Aorta (tissue), 5 donors: ENCODE measurements at places on chromosomes 1 and 21.

DNA sequence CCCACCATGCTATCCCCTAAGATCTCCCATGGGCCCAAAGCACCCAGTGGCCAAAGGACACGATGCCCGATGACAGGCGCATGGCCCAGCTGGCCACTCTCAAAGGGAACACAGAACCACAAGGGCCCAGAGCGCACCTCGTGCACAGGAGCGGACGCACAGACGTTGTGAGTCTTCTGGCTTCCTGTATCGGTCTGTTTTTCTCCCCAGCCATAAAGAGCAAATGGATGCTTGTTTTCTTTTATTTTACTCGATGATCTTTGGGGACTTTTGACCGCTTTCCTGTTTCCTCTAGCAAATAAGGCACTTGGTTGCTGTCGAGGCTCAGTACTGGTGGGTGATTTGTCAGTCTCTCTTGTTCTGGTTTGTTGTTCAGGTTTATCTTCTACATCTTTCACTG is 16.2 kb downstream of the CCSAP start:
- DNase-seq, result no peak
- H3K36me3 ChIP-seq, result no peaks in the 10 kb centered on the region
- no peaks in the 10 kb centered on the region for H3K4me1 ChIP-seq
- no peaks in the 10 kb centered on the region for H3K27me3 ChIP-seq
- no peak overlapping the region for H3K4me3 ChIP-seq
- H3K27ac ChIP-seq, result no peak overlapping the region

DNA sequence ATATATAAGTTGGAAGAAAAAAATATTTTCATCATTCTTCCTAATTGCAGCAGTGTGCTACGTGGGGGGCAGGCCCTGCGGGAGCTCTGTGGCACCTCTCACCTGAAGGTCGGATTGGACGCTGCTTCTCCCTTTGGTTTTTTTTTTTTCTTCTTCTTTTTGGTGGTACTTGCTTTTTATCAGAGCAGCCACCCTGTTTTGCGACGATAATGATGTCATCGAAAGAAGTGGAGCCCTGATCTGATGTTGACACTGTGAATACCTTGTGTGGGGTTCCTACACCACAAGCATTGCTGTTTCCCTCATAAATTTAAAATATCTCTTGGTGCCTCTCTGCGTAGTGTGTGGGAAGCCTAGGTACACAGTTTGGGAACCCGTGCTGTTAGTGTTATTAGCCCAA is 5.5 kb downstream of the TRAPPC10 start:
- no peaks in the 10 kb centered on the region for H3K36me3 ChIP-seq
- no peak overlapping the region for H3K4me3 ChIP-seq
- no peak overlapping the region for H3K27ac ChIP-seq
- peaks cover 2% of the 10 kb centered on the region for H3K4me1 ChIP-seq
- H3K27me3 ChIP-seq, result no peaks in the 10 kb centered on the region

DNA sequence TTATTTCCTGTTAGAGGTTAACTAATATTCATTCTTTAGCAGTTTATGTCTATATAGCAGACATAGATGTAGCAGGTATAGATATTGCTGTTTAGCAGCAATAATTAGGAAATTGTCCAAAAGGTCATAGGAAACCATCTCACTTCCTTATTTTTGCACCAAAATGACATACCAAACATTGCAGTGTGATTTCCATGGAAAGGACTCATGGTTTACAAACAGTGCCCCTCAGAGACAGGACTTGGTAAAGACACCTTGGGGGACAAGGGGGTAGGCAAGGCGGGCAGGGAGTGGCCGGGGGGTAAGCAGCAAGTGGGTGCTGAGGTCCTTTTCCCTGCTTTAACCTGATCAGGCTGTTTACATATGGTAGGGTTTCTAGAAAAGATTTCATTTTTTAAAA is 30.5 kb downstream of the BATF3 start:
- no peaks in the 10 kb centered on the region for H3K4me1 ChIP-seq
- no peak overlapping the region for H3K27ac ChIP-seq
- H3K36me3 ChIP-seq, result no peaks in the 10 kb centered on the region
- no peaks in the 10 kb centered on the region for H3K27me3 ChIP-seq
- no peak overlapping the region for H3K4me3 ChIP-seq

GRCh38 chr1:40750451-40750908 is 33.1 kb upstream of the KCNQ4 start:
- H3K36me3 ChIP-seq, result peaks cover 8% of the 10 kb centered on the region
- no peaks in the 10 kb centered on the region for H3K4me1 ChIP-seq
- H3K27ac ChIP-seq, result no peak overlapping the region
- DNase-seq, result no peak
- no peaks in the 10 kb centered on the region for H3K27me3 ChIP-seq

DNA sequence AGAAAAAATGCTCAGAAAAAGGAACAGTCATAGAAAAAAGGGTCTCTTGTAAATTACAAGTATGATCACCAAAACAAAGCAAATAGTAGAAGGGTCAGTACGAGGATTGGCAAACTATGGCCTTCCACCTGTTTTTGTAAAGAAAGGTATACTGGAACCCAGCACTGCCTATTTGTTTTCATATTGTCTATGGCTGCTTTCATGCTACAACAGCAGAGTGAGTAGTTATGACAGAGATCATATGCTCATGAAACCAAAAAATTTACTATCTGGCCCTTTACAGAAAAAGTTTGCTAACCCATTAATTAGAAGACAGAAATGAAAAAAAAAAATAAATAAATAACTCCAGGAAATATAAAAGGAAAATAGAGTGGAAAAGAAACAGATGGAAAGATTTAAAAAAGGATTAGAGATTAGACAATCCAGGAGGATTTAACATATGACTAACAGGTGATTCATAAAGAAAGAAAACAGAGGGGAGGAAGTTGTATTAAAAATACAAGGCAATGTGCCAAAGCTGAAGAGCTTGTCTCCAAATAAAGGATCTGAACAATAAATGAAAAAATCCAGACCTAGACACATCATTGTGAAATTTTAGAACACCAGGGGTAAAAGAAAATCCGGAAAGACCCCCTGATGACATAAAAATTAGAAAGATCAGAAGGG is 108.5 kb upstream of the SERTAD4 start:
- no peaks in the 10 kb centered on the region for H3K27me3 ChIP-seq
- no peak overlapping the region for H3K27ac ChIP-seq

DNA sequence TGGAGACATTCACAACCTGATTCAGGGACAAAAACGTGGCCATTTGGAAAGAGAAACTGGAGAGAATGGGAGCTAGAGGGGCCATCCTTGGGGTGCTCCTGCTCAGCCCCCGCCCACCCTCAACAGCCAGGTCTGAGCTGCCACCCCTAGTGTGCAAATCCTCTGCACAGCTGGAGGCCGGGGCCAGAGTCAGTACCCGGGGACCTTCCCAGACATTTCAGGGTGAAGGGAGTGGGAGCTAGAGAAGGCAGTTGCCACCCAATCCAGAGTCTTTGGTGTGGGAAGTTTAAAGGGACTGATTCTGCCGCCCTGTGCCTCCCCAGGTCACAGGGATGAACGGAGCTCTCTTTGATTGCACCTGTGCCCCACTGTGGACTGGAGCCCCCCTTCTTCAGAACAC is 397.4 kb downstream of the MATN1 start:
- no peaks in the 10 kb centered on the region for H3K27me3 ChIP-seq
- H3K36me3 ChIP-seq, result no peaks in the 10 kb centered on the region
- no peak for DNase-seq
- no peak overlapping the region for H3K27ac ChIP-seq
- no peak overlapping the region for H3K4me3 ChIP-seq

GRCh38 chr21:14762327-14762726 is 216.2 kb upstream of the SAMSN1 start:
- H3K4me3 ChIP-seq, result no peak overlapping the region
- H3K27ac ChIP-seq, result no peak overlapping the region
- H3K27me3 ChIP-seq, result no peaks in the 10 kb centered on the region
- H3K4me1 ChIP-seq, result no peaks in the 10 kb centered on the region
- DNase-seq, result no peak

DNA sequence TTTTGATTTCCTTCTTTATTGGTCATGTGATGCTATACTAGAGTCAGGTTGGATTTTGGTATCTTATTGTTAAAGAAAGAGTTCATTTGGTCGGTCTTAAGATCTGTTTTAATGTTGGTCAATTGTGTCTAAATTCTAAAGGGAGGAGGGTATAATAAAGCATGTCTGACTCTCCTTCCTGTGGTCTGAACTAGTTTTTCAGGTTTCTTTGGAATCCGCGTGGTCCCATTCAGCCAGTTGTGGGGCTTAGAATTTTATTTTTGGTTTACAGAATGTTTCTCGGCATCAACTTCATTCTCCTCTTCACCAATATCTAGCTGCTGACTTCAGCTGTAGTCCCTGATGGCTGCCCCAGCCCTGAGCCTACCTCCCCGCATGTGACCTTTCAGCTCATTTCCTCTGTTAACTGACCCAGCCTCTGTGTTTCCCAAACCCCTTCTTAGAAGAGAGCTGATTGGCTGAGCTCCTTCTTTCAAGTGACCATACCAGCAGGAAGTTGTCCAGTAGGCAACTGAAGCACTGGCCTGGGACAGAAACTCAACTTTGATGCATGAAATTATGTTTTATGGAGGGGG is 8.7 kb upstream of the MYOC start:
- no peak for DNase-seq
- no peak overlapping the region for H3K27ac ChIP-seq
- H3K4me3 ChIP-seq, result no peak overlapping the region
- no peaks in the 10 kb centered on the region for H3K27me3 ChIP-seq

- no peak for DNase-seq
- no peak overlapping the region for H3K27ac ChIP-seq
- no peak overlapping the region for H3K4me3 ChIP-seq
- H3K4me1 ChIP-seq, result peaks cover 3% of the 10 kb centered on the region
Measured at GRCh38 chr1:150106341-150106740, 38.8 kb downstream of the VPS45 start.

DNA sequence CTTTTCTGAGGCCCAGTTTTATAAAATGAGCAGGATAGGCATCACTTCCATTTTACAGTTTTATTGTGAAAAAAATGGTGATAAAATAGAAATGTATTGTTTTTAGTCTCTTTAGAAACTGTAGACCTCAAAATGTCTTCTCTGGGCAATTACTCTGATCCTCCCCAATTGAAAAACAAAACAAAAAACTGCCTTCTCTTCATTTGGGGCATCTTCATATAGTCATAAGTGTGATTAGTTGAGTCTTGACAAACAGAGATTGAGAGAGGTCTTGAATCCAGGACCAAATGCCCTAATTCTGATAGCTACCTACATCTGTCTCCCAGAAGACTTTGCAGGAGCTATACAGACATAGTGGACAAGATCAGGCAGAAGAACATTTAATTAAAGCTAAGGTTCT is 62.9 kb downstream of the LRRC8C start:
- DNase-seq, result no peak
- H3K4me3 ChIP-seq, result no peak overlapping the region
- no peaks in the 10 kb centered on the region for H3K36me3 ChIP-seq
- H3K27me3 ChIP-seq, result no peaks in the 10 kb centered on the region
- H3K27ac ChIP-seq, result no peak overlapping the region

GRCh38 chr1:26285366-26286063 is 5.6 kb downstream of the SH3BGRL3 start:
- no peaks in the 10 kb centered on the region for H3K36me3 ChIP-seq
- DNase-seq, result no peak
- no peak overlapping the region for H3K4me3 ChIP-seq
- no peak overlapping the region for H3K27ac ChIP-seq

GRCh38 chr21:32087447-32087846 is 191.4 kb downstream of the MIS18A start:
- no peaks in the 10 kb centered on the region for H3K27me3 ChIP-seq
- H3K27ac ChIP-seq, result no peak overlapping the region
- H3K4me3 ChIP-seq, result no peak overlapping the region
- no peaks in the 10 kb centered on the region for H3K4me1 ChIP-seq
- no peak for DNase-seq

DNA sequence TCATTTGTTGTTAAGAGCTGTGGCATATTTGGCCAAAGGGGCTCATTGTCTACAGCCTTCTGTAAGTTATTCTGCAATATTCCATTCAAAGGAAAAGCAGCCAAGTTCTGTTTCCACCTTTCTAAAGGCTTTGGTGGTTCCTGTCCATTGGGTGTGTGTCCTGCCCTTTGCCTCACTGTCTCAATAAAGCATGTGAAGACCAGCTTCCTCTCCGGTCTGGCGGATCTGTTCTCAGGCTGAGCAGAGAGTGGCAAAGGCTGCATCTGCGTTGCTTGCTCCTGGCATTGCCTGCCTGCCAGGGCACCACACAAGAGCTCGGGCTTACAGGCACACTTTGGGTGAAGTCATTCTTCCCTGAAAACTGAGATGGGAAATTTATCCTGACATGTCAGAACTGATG is 34.9 kb downstream of the ST6GALNAC3 start:
- no peaks in the 10 kb centered on the region for H3K36me3 ChIP-seq
- H3K27ac ChIP-seq, result no peak overlapping the region
- no peaks in the 10 kb centered on the region for H3K4me1 ChIP-seq
- no peak overlapping the region for H3K4me3 ChIP-seq

DNA sequence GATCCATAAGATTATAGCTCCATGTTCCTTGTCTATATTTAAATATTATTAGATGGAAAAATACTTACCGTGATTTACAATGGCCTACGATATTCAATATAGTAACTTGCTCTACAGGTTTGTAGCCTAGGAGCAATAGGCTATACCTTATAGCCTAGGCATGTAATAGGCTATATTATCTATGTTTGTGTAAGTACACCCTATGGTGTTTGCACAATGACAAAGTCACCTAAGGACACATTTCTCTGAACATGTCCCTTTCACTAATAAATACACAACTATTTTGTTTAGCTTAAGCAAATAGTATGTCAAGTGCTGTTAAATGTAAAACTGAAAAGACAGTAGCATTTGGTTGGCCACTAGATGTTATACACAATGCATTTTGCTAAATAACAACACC is 248.9 kb upstream of the ADGRL4 start:
- H3K4me1 ChIP-seq, result no peaks in the 10 kb centered on the region
- no peak overlapping the region for H3K27ac ChIP-seq
- no peak for DNase-seq

GRCh38 chr1:9902060-9902452 is 8.0 kb downstream of the CTNNBIP1 start:
- no peak overlapping the region for H3K27ac ChIP-seq
- no peak for DNase-seq
- H3K4me3 ChIP-seq, result no peak overlapping the region
- no peaks in the 10 kb centered on the region for H3K4me1 ChIP-seq
- H3K27me3 ChIP-seq, result no peaks in the 10 kb centered on the region

- no peak overlapping the region for H3K4me3 ChIP-seq
- H3K27me3 ChIP-seq, result no peaks in the 10 kb centered on the region
- H3K27ac ChIP-seq, result no peak overlapping the region
- no peaks in the 10 kb centered on the region for H3K4me1 ChIP-seq
Measured at GRCh38 chr21:23601549-23601948, 2005.7 kb downstream of the MRPL39 start.
